ENCODE measurements at places on chromosomes 6 and 20.

- DNase-seq, result no peak
These were observed 2.5 kb downstream of the ACTL10 start for GRCh38 chr20:33669224-33669623.

- DNase-seq, result no peak
These were observed 68.0 kb upstream of the SMIM28 start for GRCh38 chr6:138309695-138310094.

- no peak for DNase-seq
These were observed 189.9 kb upstream of the PRDM1 start for GRCh38 chr6:105896052-105896820.

- DNase-seq, result no peak
These were observed 20.6 kb upstream of the RIMS4 start for GRCh38 chr20:44830995-44831394.

GRCh38 chr6:16380220-16380809, 141.9 kb downstream of the GMPR start:
- DNase-seq, result no peak

DNA sequence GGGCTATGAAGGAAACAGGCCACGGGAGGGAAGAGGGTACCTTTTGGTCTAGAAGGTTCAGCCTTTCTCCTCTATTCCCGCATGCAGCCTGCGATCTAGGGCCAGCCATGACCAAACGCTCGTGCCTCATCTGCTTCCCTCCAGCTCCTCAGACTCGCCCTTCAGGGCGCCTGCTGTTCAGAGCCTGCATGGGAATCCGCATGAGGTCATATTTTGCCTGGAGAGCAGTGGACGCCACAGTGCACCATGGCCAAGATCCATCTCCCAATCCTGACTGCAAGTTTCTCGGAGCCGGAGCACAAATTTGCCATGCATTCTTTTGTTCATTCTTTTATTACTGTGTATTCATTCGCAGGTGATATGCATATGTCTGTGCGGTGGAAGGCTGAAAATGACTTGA, 608.1 kb downstream of the QKI start:
- no peak for DNase-seq

GRCh38 chr6:117605169-117605826, 3.0 kb upstream of the GOPC start:
- peak; percentile 52 for DNase-seq

DNA sequence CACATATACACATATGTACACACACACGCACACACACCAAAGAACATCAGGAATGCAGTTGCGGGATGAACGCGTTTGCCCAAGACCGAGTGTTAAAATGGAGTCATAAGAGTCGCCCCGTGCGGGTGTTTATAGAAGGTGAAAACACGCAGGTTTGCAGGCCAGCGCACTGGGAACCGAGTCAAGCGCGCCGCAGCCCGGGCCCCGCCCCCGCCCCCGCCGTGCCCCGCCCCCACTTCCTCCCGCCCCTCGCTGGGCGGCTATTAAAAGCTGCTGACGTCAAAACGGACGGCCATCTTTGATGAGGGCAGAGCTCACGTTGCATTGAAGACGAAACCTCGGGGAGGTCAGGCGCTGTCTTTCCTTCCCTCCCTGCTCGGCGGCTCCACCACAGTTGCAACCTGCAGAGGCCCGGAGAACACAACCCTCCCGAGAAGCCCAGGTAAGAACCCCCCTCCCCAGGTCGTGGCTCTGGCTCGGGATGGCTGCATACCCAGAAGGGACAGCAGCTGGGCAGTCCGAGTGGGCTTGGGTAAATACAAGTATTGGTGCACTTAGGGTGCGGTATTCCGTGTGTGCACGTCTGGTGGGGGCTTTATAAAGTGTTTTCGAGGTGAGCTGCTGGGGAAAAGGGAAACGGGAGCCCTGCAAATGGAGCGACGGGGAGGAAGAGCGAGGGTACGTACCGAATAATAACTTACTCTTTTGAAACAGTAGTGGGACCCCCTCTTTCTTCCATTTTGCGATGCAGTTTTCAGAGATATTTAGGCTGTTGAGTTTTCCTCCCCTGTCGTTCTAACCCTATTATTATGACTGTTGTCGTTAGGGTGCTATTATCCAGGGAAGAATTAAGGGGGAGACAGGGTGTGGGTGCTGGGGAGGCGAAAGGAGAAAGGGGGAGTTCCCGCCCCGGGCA, at the start of gene SNAP25:
SNAP25 (plus strand) TSS at position 295 of the 916 bp plus-strand sequence. CDS start 56,662 bp downstream, outside the sequence.
- no peak for DNase-seq

GRCh38 chr6:110270165-110270564, 88.0 kb downstream of the METTL24 start:
- DNase-seq, result no peak

- no peak for DNase-seq
These were observed 17.7 kb downstream of the GPX6 start for GRCh38 chr6:28497893-28498292.

DNA sequence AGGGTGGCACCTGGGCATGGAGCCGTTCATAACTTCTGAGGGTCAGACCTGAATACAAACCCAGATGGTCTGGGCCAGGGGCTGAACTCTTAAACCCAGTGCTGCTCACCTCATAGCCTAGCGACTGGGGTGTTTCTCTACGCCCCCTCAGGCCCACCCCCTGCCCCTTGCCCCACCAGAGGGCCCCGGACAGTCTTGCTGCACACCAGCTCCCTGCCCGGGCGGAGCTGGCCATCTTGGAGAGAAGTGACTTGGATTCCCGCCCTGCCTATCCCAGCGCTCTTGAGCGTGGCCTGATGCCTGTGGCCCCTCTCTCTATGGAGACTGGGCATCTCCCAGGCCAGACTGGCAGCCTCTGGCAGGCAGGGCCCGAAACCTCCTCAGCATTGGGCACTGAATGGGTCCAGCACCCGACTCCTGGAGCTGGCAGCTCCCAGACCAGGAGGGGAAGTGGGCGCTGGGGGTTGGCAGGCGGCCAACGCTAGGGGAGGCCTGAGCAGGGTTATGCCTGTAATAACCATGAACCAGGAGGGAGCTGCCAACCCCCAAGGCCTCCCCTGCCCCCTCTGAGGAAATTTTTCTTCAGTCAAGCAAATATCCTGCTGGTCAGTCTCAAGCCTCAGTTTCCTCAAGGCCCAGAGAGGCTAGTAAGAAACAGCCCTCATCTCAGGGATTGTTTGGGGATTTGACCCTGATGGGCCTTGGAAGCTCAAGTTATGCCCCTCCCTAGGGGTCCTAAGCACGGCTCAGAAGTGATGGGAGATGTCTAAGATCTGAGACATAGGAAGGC, 169.5 kb downstream of the VEGFA start:
- no peak for DNase-seq

DNA sequence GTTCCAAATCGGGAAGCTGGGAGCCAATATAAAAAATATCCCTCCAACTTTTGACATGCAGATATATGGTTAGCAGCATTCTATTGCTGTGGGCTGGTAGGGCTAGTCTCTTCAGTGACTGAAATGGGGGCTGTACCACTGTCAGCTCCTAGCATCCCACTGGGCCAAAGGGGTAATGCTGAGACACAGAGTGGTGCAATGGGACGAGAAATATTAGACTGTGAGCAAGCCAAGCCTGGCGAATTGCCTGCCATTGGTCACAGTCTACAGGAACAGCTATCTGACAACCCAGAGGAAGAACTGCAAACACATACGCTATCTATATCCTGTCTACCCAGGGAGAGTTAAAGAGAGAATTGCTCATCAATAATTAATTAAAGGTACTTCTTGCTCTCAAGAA, 3.5 kb downstream of the SLC35F1 start:
- no peak for DNase-seq

- DNase-seq, result no peak
These were observed 207.8 kb downstream of the OTOR start for GRCh38 chr20:16955971-16956370.

- no peak for DNase-seq
These were observed 115.8 kb upstream of the FLRT3 start for GRCh38 chr20:14453259-14453658.

DNA sequence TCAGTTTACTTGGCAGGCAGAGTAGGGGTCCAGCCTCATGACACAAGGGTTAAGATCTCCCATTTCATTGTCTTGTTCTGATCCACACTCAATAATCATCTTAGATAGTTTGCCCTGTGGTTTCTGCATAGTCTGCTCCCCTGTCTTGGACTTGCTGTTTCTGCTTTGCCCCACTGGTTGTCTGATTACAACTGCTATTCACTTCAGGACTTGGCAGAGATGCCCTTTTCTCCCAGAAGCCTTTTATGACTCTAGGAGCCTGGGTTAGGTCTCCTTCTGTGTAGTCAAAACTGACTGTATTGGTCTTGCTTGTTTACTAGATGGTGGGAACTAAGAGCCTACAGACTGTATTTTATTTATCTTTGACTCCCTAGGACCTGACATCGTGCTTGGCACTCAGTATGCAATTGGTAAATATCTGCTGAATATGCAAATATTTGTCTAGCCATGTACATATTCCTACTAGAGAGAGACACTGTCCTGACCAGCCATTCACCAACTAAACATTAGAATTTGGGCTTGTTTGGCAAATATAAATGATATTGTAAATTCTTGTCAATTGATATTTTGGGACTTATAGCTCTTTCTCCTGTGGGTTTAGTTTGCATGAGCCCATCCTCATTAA, 165.9 kb upstream of the KCNK16 start:
- DNase-seq, result no peak

DNA sequence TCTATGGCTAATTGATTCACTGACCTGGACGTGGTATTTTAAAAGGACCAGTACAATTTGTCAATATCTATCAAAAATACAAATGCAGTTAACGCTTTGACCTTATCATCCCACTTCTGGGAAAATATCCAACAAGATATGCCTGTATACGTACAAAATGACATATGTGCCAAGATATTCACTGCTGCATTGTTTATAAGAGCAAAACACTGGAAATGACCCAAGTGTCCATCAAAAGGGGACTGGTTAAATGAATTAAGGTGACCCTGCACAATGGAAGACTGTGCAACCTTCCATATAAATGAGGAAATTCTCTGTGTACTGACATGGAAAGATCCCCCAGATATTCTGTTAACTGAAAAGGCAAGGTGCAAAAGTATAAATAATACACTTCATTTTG, 13.9 kb downstream of the TRAM2 start:
- DNase-seq, result no peak

DNA sequence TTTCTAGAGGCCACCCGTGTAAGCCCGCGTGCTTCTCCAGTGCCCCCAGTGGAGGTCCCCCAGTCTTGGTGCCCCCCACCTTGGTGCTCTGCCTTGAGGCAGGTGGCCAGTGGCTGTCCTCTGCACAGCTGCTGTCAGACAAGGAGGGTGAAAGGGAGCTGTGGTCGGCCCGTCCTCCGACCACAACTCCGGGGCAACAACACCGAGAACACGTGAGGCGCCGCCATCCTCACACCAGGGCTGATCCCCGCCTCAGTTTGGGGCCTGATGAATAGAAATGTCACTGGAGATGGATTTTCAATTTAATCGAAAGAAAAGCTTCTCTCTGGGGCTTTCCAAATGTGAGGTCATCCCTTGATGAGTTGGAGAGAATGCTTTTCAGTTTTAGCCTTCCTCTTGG, 304.6 kb downstream of the CDH4 start:
- DNase-seq, result no peak
